Epithelial cell of proximal tubule (primary cell): ENCODE measurements at places on chromosomes 7 and 10.

- no peak for DNase-seq
Measured at GRCh38 chr10:118397391-118397790, 55.3 kb upstream of the FAM204A start.

DNA sequence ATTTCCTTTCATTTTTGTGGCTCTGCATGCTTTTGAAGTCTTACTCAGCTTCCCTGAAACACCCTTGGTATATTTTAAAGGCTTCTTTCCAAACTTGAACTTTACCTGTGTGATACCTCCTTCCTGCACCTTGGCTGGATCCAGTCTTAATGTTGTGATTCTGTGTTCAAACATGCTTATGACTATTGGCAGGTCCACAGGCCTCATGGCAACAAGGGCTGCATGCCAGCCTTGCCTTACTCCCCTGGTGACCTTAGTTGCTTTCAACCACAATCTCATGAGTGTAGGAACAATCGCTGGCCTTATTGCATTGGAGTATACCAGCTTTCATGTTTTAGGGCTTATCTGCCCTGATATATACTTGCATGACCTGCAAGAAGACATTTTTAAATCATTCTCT lies 238.7 kb downstream of the KIF20B start:
- no peak for DNase-seq

GRCh38 chr10:13100349-13101294 lies 659 bp downstream of the OPTN start:
- DNase-seq: peak; percentile 12

DNA sequence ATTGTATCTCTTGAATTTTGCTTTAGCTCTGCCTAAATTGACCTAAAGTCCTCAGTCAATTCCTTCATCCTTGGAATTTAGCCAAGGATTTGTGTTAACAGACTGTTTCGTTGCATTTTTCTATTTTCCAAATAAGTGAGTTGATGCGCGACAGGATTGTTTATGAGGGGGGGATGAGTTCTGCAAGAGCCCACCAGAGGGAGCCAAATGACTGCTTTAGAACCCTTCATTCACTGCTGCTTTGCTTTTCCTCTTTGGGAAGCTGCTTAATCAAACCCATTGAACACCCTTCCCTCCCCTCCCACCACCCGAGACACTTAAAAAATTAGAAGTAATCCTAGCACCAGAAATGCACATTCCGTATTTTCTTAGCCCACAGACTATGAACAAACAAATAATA lies 33.7 kb upstream of the PTF1A start:
- peak; percentile 25 for DNase-seq

DNA sequence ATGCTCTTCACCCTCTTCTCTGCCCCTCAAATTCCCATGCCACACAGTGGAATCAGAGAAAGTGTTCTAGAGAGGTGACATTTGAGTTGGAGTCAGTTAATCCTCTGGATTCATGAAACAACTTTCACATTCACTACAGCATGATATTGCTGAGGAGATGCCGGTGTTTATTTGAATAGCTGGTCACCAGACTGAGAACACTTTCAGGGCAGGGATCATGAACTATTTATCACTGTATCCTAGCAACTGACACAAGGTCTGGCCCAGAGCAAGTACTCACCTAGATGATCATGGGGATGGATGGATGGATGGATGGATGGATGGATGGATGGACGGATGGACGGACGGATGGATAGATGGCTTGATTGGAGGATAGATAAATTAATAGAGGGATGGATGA lies 116.7 kb upstream of the ZMIZ1 start:
- no peak for DNase-seq

DNA sequence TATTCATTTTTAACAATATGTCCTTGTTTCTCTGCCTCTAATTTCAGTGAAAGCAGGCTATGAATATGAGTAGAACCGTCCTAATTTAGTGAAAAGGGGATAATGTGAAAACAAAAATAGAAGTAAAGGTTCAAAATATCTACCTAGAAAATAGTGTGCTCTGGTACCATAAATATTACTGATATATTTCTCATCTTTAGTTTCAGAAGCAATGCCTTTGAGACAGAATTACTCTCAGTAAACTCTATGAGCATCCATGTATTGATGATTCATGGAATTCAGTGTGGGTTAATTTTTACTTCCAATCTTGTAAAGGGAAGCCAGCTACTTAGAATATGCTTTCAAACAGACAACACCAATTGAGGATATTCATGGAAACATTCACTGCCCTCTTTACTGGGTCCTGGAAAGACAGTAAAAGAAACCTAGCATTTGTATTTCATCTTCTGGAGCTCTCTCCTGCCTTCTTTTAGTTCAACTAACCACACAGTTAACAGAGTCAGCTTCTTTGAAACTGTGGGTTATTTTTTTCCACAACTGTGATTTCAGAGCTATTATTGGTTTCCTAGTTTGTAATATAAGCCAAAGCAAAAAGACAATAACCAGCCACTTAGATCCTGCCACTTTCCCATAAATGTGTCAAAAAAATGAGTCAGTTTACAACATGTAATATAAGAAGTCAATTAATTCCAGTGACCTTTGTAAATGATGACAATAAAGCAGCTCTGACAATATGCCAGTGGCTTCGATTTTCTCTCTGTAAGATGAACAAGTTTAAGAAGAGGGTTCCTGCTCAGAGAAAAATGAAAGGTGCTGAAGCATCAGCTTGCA lies 1.7 kb downstream of the LRRN3 start:
- no peak for DNase-seq

DNA sequence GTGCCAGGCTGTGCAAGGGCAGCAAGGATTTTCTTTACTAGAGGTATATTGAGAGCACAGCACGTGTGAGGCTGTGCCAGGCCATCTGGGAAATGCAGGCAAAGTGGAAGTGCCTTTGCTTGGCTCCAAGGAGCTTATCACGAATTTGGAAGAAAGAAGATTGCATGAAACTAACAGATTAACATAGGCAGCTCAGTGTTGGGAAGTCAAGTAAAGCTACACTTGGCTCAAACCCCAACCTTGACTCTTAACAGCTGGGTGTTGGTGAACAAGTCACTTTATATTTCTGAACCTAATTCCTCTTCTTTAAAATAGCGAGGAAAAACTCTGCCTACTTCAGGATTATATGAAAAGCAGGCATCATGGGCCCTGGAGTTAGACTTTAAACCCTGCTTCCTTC lies 105.2 kb downstream of the PLCE1 start:
- no peak for DNase-seq

DNA sequence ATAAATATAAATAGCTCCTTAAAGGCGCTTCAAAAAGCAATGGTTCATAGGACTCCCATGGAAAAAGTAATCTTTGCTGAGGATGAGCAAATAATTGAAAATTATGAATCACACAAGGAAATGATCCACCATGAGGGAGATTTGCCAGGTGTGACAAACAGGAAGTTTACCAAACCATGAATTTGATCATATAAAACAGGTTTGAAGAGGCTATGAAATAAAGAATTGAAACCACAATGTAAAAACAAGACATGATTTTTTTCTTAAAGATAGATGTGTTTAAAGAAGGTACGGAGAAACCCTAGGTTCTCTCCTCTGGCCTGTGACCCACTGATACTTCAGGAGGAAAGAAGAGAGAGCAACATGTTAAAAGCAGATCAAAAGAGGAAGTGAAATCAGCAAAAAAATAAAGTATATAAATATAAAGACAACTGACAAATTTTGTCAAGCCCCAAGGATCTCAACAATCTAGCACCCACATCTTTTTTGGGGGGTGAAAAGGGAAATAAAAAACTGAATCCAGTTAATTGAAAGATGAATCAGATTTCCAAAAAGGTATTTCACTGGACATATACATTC lies 111.3 kb upstream of the ASAH2 start:
- no peak for DNase-seq

GRCh38 chr10:112855134-112855533 lies 94.9 kb upstream of the TCF7L2 start:
- DNase-seq: no peak

- no peak for DNase-seq
Measured at GRCh38 chr7:101999393-101999792, 182.0 kb downstream of the CUX1 start.

DNA sequence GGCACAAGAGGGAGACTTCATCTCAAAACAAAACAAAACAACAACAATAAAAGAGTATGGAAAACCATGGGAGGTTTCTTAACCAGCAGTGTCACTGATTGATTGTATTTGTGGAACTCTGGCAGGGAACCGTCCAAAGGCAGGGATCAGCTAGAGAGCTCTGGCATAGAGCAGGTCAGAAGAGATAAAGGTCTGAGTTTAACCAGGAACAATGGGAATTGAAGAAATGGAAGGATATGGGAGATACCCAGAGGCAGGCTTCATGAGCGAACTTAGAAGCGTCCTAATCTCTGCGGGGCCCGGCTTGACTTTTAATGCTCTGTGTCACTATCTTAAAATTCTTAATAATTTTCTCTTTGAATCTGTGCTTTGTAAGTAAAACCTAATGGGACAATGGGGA lies 10.4 kb upstream of the FAM3C start:
- no peak for DNase-seq

GRCh38 chr7:150489782-150490181 lies 24.9 kb upstream of the GIMAP7 start:
- DNase-seq: no peak

DNA sequence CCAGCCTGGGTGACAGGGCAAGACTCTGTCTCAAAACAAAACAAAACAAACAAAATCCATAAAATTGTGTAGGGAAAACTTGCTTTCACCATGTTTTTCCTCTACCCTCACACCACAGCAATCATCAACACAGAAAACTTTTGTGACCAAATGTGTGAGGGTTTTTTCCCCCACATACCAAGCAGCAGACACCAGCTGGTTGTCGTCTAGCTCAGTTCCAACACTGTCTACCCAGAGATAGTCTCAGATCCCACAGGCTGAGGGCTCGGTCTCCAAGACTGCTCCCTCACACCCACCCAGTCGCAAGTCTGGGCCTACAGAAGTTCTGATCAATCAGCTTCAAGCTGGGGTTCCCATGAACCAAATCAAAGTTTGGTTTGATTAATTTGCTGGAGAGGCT lies 322.4 kb upstream of the MAGI2 start:
- DNase-seq: no peak

DNA sequence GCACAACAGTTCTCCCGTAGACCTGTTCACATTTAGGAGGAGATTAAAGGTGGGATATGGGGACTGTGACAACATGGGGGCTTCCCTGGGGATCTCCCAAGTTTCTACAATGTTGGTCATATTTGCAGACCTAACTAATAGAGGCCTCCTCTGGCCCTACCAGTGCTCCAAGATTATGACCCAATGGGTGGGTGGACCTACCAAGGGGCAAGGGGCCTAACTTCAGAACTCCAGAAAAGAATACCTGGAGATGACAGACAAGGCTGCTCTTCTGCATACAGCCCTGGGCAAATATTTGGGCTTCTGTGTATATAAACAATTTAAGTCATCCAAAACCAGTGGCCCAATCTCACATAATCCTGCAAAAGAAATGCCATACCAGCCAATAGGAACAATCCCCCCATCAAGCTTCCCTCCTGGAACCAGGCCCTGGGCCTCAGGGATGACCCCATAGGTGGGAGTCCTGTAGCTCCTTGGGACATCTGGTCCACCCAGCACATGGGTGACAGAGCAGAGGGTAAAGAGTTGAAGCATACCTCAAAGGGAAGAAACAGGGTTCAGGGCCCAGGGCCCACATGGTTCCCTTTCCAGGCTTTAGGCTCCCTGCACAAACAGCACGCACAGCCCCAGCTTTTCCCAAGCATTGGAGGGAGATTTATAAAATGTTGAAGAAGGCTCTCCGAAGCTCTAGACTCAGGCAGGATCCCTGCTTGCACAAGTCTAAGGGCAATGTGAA lies 86.1 kb upstream of the CHST15 start:
- DNase-seq: no peak

GRCh38 chr7:85232068-85232467 lies 45.2 kb upstream of the SEMA3D start:
- no peak for DNase-seq

DNA sequence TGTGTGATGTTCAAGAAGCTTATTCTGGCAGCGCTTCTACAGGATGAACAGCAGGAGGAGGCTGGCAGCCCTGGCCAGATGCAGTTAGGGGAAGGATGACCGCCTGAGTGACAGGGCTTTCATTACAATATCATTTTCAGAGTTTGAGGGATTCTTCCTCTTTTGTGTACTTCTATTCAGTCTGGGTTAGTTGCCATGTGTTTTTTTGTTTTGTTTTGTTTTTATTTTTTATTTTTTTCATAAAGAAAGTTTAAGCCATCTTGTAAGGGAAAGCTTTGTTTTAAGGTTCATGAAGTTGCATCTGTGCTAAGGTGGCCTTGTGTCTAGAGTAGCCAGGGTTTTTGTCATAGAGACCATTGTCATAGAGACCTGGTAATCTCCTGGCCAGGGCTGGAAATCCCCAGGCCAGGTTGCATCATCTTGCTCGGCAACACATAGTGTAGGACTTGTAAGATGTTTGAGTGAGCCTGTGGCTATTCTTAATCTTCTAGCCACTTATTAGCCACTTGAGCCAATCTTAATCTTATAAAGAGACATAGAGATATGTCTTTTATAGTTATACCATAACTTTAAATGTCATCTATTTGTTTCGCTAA lies 230.5 kb upstream of the TMEM229A start:
- peak; percentile 26 for DNase-seq
